Left hindlimb (tissue), 1 donor: ENCODE measurements at places on chromosomes 5 and 9.
A peak's percentile ranks its signal among the peaks of the same experiment; 100 is the strongest.

- no peak for DNase-seq
Observed at GRCh38 chr5:26889815-26890214, 148.6 kb downstream of the CDH9 start.

- peak; percentile 87 for DNase-seq
Observed at GRCh38 chr9:133534346-133535291, at the start of gene ADAMTSL2. Gene ADAMTSL2 (plus strand): TSS chr9:133534704. CDS start chr9:133536713, 2,009 bp downstream.

GRCh38 chr9:93427655-93428379 is 23.7 kb upstream of the FAM120A start:
- no peak for DNase-seq

DNA sequence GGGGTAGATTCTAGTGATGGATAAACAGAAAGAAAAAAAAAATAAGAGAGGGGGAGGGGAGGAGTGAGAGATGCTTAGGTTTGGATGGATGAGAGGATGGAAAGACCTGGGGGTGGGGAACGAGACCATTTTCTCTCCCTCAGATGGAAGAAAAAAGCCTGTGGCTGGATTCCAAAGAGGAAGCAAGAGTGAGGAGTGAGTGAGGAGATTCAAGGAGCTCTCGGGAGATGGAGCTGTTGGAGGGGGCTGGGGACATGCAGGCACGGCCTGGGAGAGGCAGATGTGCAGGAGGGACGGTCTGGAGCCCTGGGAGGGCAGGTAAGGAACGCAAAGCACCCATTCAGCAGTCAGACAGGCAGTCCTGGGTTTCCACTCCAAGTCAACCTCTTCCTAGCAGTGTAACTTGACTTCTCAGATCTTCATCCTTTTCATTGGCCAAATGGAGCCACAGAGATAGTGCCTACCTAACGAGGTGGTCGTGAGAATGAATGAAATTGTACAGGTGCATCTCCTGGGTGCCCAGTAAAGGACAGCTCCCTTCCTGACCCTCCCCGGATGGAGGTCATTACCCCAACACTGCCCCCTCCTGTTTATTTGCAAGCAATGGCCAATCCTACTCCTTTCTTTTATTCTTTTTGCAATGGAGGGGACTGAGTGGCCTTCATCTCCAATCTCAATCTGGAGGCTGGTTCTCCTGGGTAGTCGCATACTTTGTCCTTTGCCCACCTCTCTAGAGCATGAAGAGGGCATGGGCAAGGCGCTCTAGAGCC is 52.2 kb downstream of the PCDH1 start:
- no peak for DNase-seq

DNA sequence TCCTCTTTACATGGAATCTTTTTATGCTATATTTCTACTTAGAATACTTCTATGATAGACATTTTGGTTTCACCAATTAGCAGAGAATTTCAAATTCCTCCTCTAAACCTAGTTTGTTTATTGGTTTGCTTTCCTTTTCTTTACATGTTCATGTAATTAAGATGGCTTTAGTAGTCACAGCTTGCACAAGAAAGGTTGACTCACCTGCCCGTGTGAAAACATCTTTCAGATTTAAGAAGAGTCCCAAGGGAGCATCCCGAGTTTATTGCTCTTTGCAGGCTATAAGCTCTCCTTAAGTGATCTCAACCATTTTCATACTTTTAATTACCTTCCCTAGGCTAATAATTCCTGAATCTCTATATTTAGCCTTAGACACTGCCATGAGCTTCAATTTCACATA is 28.9 kb downstream of the TYRP1 start:
- no peak for DNase-seq

- no peak for DNase-seq
Observed at GRCh38 chr9:109132567-109133021, 12.8 kb upstream of the TMEM245 start.

- no peak for DNase-seq
Observed at GRCh38 chr5:73709536-73710129, 83.6 kb downstream of the ARHGEF28 start.

DNA sequence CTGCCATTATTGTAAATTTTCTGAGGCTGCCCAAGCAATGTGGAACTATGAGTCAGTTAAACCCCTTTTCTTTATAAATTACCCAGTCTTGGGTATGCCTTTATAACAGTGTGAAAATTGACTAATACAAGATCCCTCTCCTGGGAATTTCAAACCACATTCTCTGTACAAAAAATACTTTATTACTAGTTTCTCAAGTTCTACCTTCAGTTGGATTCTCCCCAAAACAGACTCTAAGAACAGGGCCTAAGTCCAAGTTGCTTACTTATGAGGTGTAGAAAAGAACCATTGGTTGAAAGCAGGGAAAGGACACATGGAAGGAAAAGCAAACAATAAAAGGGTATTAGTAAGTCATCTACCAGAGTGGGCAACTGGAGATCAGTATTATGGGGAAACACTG is 343.2 kb downstream of the TMEM232 start:
- DNase-seq, result no peak

- DNase-seq, result peak; percentile 10
Observed at GRCh38 chr5:6716629-6717149, 3.5 kb downstream of the TENT4A start.

GRCh38 chr5:113103330-113103729 is 126.7 kb downstream of the DCP2 start:
- no peak for DNase-seq

DNA sequence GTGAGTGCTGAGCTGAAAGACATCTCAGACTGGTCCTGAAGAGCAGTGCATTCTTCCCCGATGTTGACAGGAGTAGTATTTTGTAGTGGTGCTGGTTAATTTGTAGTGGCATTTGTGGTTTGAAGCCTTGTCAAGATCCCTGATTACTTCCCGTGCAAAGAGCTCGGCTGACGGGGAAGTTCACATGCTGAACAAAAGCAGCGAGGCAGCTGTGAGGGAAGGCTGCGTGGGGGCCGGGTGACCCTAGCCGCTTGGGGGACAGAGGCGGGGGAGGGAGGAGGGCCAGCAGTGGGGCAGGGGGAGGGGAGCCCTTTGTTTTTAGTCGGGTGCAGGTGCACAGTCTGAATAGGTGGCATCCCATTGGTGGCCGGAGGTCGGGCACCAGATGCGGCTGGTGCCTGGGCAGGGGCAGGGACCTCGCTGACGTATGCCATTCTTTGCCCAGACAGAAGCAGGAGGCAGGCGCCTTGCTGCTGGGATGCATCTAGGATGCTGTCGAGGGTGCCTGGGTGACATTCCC is 64.7 kb downstream of the CRB2 start:
- no peak for DNase-seq

GRCh38 chr5:115857626-115858349 is 16.1 kb downstream of the AP3S1 start:
- DNase-seq, result no peak

- no peak for DNase-seq
Observed at GRCh38 chr5:147567917-147568598, 58.2 kb upstream of the DPYSL3 start.

DNA sequence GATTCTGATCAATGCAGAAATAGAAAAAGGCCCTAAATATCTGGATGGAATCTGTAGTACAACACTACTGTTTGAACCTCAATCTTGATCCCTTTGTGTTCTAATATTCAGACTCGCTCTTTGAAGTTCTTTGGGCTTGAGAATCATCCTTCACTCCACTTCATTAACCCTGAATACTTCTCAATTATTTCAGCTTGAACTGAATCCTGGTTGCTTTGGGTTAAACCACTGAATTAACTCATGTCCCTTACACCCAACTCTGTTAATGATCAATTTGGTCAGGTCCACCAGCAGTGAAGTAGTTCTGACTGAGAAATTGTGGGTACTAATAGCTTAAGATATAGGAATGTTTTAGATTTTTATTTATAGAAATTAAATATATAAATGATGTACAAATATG is 1707.2 kb upstream of the ACO1 start:
- no peak for DNase-seq

- DNase-seq, result no peak
Observed at GRCh38 chr5:38582293-38582974, 26.0 kb upstream of the LIFR start.

DNA sequence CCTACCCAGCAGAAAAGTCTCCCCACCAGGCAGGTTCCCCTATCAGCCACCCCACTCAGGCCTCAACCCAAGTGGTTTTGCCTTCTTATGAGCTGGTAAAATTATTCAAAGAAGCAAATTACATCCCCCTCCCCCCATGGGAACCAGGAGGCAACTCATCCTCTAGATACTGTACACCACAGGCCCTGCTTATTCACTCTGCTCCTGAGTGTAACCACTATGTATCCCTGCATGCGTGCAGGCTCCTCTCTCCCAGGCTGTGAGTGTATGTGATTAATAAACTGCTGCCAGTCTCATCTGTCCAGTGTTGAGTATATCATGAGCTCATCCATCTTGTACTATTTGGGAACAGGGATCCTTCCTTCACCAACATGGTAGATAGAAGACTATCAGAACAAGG is 8.6 kb downstream of the KCTD16 start:
- no peak for DNase-seq

- DNase-seq, result no peak
Observed at GRCh38 chr5:57953792-57954191, 471.2 kb upstream of the ACTBL2 start.

- no peak for DNase-seq
Observed at GRCh38 chr9:86573886-86574285, 219.7 kb upstream of the TUT7 start.

- no peak for DNase-seq
Observed at GRCh38 chr9:95422650-95423049, 94.1 kb downstream of the PTCH1 start.

GRCh38 chr5:84861306-84861705 is 476.6 kb upstream of the EDIL3 start:
- no peak for DNase-seq

DNA sequence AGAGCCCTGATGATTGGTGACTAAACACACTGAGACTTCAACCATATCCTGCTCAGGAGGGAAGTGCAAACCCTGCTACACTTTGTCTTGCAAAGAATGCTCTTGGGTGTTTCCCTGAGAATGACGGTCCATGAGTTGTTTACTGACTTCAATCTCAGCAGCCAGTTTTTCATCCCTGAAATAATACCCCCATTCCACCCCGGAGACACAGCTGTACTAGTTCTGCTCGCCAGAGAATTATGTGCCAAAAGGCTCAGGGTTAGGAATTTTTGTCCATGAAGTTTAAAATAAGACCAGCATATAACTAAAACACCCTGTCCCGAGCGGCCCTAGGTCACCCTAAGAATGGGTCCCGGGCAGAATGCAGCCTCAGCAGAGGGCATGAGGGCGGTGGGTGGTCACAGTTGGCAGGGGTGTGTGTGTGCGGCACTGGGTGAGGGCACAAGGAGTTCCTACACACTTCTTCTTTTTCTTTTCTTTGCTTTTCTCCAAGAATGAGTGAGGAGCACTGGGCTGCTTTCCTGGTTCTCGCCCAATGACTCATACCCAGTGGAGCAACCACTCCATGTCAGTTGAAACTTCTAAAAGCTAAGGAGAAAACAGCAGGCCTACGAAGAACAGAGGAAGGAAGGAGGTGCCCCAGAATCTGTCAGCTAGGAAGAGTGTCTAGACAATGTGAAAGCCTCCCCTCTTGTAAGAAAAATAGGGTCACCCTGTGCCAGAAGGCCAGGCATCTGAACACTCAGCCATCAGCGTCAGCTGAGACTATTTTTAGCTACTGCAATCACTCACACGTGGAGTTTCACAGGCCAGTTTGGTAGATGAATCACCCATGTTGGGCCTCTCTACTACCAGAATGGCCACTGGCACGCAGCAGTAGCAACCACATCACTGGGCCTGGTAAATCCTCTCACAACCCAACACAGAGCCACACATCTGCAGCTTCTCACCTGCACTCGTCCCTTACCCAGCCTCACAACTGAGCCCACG is 105.9 kb downstream of the DPYSL3 start:
- DNase-seq, result no peak

DNA sequence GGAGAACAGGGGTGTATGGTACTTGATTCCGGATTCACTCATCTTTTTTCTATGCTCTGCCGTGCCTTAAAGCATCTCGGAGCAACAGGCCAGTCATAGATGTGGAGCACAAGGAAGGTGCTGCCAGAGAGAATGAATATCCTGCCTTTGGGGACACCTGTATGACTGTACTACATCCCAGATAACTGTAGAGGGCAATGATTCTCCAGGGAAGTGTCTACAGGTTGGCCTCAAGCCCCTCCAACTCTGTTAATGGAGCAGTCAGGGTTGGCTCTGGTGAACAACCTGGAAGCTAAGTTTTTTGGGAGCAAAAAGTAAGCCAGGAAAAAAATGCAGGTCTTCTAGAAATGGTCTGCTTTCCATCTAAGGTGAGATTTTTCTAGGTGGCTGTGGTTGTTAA is 71.0 kb downstream of the NREP start:
- no peak for DNase-seq

- peak; percentile 65 for DNase-seq
Observed at GRCh38 chr5:93078082-93079038, 502.7 kb downstream of the NR2F1-AS1 start.

GRCh38 chr9:74795081-74795480 is 92.6 kb downstream of the TRPM6 start:
- no peak for DNase-seq

DNA sequence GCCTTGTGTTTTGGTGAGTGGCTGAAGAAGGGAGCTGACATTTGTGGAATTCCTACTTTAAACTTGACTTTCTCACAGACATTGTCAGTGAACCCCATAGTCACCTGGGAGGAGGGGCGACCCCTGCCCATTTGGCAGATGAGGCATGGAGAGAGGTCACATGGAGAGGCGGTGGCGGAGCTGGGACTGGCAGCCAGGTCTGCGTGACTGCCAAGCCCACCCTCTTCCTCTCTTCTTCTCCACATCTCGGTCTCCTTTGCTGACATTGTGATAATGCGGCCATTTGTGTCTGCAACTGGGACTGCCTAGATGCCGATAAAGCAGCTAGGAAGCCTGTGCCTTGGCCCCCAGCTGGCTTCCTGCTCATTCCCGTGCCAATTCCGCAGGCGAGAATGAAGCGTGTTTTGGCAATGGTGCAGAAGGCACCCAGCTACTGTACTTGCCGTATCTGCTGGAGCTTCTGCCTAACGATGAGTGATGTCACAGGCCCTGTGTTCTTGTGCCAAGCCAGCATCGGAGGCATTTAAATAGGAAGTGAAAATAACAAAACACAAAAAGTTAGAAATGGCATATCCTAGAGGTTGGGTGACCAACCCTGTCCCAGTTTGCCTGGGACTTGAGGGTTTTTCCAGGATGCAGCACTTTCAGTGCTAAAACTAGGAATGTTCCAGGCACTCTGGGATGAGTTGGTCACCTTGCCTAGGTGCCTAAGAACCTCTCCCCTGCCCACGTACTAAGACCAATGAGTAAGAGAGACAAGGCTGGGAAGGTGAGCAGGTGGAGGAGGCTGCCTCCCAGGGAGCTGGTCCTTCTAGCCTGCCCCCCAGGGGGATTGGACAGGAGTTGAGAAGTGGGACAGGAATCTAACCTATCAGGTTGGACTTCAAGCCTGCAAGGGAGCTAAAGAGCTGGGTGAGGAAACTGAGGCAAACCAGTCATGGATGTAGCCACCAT is 23.6 kb downstream of the OLFML2A start:
- DNase-seq, result no peak

GRCh38 chr9:16744394-16744793 is 126.1 kb downstream of the BNC2 start:
- no peak for DNase-seq

- DNase-seq, result no peak
Observed at GRCh38 chr5:68435611-68436010, 220.1 kb downstream of the PIK3R1 start.

GRCh38 chr5:181197326-181197951 is 7.6 kb downstream of the TRIM7 start:
- DNase-seq, result no peak

GRCh38 chr5:5298841-5299541 is 123.5 kb upstream of the ICE1 start:
- DNase-seq, result no peak

GRCh38 chr5:177226860-177227259 is 76.7 kb downstream of the RAB24 start:
- no peak for DNase-seq
